Dermis blood vessel endothelial cell (primary cell): ENCODE measurements at places on chromosomes 4 and X. TPM values are rescaled to one million over a fixed set of nuclear protein-coding genes. Genes with fewer than 3 reads are reported as not detected.

The NEUROG2 gene
- not detected in 2 replicates for total RNA-seq

- no peak for DNase-seq
Measured at GRCh38 chr4:171561419-171561818, 251.8 kb upstream of the GALNTL6 start.

GRCh38 chr4:2334826-2335728 is 73.2 kb upstream of the MXD4 start:
- no peak for DNase-seq

- DNase-seq = no peak
Measured at GRCh38 chrX:68880846-68881552, 52.2 kb downstream of the EFNB1 start.

DNA sequence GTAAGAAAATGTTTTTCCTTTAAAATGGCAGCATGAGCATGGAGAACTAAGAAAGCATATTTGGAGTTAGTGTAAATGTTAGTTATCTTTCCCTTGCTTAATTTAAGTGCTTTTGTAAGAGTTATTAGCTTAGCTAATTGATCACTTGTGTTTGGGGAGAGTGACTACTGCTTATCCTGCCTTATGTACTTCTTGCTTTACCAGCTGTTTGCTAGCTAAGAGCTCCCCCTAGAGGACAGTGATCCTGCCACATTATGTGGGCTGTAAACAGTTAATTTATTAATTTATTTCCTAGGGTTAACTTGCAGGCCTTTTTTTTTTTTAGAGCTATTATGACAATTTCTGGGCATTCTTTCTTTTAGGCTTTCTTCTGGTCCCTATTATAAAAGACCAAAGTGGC is 435.8 kb downstream of the MAGEB5 start:
- peak; percentile 13 for DNase-seq

DNA sequence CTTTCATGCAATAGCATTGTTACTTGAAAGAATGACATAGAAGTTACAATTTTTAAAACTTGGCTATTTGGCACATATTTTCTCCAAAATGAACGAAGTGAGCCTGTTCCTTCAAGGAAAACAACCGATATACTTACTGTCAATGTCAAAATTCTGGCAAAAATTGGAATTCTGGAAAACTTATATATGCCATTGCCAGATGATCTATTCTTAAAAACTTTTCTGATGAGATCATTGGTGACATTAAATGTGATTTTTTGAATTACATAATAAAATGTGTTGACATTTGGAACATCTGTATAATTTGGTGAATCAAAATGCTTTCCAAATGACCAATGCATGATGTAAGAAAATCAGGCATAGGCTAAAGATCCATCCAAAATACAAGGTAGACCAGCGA is 209.0 kb downstream of the SCFD2 start:
- DNase-seq = no peak

- DNase-seq = no peak
Measured at GRCh38 chr4:37985730-37986275, 25.6 kb downstream of the PTTG2 start.

The NEXMIF gene
- total RNA-seq = not detected in 2 replicates

- DNase-seq = no peak
Measured at GRCh38 chr4:111618908-111619307, 526.3 kb upstream of the FAM241A start.

The GRPR gene
- not detected in 2 replicates for total RNA-seq

The FAT1 gene
- total RNA-seq = 2.8 and 16.0 TPM in 2 replicates

GRCh38 chr4:163816494-163816893 is 322.0 kb downstream of the TMA16 start:
- DNase-seq = no peak

The GPR82 gene
- total RNA-seq = not detected in 2 replicates

- DNase-seq = peak; percentile 68
Measured at GRCh38 chr4:88283661-88284438, 511 bp downstream of the PPM1K start.

The PTTG2 gene
- 0.51 TPM in 1 of 2 replicates, not detected in the other for total RNA-seq

The AMER1 gene
- total RNA-seq = 2.2 and 2.5 TPM in 2 replicates

DNA sequence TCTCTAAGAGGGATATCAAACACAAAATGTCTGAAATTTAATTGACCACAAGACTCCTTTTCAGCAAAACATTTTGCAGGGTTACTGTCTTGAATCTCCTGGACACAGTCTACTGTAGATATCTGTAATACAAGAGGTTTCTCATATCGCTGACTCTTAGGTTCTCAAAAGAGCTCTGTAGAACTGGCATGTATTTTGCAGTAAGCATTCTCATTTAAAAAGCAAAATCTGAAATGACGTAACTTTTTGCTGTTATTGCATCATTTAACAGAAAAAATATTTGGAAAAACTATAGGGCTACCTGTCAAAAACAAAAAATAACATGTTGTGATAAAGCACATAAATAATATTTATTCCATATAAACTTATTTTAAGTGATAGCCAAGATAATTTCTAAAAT is 114.2 kb downstream of the CDS1 start:
- no peak for DNase-seq

The ARSJ gene
- total RNA-seq = 26.2 and 26.8 TPM in 2 replicates

GRCh38 chr4:16516796-16517439 is 290.6 kb upstream of the TAPT1 start:
- peak; percentile 87 for DNase-seq

DNA sequence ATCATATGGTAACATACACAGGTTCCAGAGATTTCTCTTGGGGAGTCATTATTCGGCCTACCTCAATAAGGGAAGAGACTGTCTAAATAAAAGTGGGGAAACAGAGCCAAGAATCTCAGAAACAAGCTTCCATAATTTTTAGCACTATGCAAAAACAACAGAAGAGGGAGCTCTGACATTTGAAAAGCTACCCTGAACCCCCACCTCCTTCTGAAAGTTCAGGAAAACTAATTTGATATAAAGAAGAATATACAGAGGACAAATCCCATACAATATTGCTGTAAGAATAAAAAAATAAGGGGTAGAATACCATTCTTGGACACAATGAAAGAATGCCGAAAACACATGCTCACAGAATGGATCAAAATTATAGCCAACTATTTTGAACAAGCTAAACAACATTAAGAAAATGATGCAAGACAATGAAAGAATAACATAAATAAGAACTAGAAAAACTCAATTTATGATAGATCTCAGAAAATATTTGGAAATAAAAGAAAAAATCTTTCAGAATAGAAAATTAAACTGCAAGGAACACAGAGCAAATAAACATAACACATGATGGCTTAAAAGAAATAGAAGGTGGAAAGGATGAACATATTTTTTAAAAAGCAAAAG is 14.4 kb upstream of the ZNF41 start:
- DNase-seq = peak; percentile 47

The TRIM75 gene
- total RNA-seq = not detected in 2 replicates

DNA sequence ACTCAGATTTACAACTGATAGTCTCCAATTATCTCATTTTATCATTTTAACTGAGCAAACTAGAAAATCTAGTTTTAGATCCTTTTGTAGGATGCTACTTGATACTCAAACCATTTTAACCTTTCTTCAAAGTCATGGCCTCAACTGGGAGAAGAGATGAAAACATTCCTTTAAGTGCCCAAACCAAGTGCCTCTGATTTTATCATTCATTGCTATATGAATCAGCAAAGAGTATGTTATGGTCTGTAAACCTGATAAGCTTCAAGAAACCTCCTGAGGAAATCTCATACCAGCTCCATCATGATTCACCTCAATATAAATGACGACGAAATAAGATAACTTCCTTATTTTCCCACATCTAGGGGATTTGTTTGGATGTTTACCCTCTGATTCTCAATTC is 119.9 kb downstream of the FAM13A start:
- no peak for DNase-seq

DNA sequence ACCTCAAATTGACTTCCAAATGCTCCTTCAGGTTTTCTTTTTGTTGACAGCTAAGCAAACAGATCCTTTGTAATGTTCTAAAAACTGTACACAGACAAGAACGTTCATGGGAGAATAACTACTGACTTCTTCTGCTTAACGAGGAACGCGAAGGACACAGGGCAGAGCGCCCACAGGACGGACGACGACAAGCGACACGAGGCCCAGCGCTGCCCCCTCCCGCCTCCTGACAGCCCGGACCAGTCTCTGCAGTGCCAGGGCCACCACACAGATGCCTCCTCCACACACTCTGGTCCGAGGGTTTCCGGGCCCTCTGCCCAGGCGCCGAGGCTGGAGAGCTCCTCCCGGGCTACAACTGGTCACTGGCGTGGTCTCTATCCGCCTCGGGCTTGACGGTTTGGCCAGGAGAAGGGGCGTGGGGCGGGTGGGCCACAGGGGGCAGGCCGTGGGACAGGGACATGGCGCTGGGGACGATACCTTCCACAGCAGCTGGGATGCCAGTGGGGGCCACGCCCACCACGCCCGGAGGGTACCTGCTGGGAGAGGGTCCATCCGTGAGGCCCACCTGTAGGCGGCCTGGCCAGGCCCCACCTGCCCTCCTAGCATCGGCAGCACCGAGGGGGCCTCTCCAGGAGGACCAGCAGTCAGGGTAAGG is 36.9 kb downstream of the CTBP1 start:
- DNase-seq = no peak

DNA sequence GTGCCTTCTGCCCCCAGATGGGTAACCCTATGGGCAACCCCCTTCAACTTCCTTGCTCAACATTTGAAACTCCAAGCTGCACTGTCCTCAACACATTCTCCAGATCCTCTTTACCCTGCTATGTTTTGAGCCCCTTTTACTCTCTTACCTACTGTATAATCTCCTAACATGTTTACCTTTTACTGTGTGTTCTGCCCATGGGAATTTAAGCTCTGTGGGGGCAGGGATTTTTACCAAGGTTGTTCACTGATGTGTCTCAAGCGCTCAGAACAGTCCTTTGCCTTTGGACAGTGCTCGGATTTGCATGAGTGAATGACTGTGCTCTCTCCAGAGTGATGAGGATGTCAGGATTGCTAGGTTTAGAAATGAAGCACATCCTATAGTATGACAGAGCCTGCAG is 53.2 kb downstream of the SORBS2 start:
- DNase-seq = no peak

DNA sequence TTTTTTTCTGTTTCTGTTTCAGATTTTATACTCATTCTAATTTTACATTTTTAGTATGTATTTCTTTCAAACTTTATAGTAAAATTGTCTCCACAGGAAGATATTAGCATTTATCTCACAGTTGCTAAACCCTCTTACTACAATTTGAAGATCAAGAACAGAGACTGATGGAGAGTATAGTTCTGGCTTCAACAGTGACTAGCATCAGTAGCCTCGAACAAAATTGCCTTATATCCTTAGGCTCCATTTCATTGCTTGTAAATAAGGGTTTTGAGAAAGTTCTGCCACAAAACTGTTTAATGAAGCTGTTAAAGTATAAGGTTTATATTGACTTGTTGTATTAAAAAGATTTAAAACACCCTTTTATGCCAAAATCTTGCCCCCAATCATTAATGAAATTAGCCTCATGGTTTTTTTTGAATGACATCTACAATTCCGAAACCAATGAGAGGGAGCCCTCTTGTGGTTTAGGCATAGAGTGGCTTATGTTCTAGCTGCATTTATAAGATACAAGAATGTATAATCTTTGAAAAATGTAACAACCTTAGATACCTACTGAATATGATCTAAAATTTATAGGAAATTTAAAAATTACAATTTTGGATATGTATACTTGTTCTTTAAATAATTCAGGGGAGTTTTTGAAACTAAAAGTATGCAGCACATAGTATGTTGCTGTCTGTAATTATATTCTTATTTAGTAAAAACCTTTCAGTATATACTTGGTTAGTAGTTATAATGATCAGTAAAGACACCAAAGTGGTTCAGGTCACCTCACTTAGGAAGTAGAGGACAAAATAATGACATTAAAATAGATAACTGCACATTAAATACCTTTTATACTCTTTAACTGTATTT is 109.8 kb upstream of the HPGD start:
- DNase-seq = peak; percentile 1

The DDX60 gene
- 42.5 and 49.5 TPM in 2 replicates for total RNA-seq

DNA sequence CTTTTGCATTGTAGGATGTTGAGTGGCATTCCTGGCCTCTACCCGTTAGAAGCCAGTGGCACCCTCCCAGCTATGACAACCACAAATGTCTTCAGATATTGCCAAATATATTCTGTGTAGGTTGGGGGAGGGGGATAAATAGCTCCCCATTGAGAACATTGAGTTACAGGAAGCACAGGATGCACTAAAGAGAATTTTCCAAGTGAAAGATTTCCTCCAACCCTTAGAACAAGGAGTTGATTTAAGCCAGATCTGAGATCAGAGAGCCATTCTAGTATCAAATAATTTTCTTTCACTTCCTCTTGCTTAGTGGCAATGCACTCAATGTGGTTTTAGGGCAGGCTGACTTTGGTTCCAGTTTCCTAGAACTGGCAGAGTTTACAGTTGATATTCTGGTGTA is 436.6 kb downstream of the C4orf33 start:
- peak; percentile 46 for DNase-seq

- DNase-seq = peak; percentile 4
Measured at GRCh38 chrX:107775000-107775733, 420 bp downstream of the TSC22D3 start.

GRCh38 chr4:37431417-37431743 is 186.8 kb downstream of the NWD2 start:
- DNase-seq = no peak

- peak; percentile 50 for DNase-seq
Measured at GRCh38 chr4:121822796-121823504, 733 bp downstream of the CCNA2 start.

The MAGEA9B gene
- not detected in 2 replicates for total RNA-seq

GRCh38 chr4:145694929-145695328 is 15.0 kb downstream of the C4orf51 start:
- DNase-seq = no peak

DNA sequence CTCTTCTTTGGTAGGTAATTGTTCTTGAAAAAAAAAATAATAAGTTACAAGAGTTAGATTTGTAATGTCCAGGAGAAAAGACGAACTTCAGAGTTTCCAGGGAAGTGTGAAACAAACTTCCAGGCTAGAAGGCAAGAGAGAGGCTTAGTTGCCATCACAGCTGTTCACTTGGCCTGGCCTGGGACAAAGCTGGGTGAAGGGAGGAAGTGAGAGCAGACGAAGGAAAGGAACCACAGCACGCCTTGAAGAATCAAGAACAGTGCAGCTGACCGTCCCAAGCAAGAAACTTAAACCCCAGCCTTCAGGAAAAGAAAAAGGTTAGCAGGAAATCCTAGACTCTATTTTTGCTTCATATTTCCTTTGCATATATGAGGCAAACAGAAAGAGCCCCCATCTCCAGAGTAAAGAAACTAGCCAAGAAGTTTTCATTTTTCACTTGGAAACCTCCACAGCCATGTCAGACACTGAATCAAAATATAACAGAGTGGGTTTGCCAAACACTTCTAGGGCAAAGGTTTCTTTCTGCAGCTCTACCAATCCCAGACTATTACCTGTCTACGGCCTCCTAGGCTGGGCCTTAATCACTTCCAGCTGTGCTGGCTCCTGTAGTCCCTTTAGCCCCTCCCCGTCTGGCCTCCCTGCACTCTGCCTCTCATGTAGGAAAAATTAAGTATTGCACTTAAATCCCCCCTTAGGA is 209.6 kb downstream of the SPATA18 start:
- DNase-seq = no peak

GRCh38 chrX:130575831-130576389 is 174.1 kb downstream of the RBMX2 start:
- peak; percentile 51 for DNase-seq

GRCh38 chr4:52752936-52753335 is 1.7 kb upstream of the ERVMER34-1 start:
- DNase-seq = no peak

- no peak for DNase-seq
Measured at GRCh38 chr4:114926583-114926982, 186.8 kb downstream of the NDST4 start.
